ENCODE measurements at places on chromosomes 4 and X. TPM values are rescaled to one million over a fixed set of nuclear protein-coding genes. Genes with fewer than 3 reads are reported as not detected.

Gene DBET
- not detected for total RNA-seq

Gene PPP4R3C
- not detected for total RNA-seq

Gene TMEM150C
- total RNA-seq, result not detected

Gene GABRA4
- not detected for total RNA-seq

DNA sequence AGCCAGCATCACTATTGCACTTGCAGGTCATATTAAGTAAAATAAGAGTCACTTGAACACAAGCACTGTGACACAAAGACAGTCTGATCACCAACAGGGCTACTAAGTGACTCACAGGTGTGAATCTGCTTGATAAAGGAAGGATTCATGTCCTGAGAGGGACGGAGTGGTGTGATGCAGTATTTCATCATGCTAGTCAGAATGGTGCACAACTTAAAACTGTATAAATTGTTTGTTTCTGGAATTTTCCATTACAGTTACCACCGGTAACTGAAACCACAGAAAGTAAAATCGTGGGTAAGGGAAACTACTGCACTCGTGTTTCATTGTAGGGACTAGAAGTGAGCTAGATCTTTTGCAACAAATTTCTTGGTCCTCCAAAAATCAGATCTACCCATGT lies 109.7 kb downstream of the ELOVL6 start:
- peaks cover 10% of the 10 kb centered on the region for H3K36me3 ChIP-seq
- peak overlapping the region; percentile 27 for H3K27ac ChIP-seq
- DNase-seq, result peak; percentile 18
- H3K4me1 ChIP-seq, result peaks cover 34% of the 10 kb centered on the region

DNA sequence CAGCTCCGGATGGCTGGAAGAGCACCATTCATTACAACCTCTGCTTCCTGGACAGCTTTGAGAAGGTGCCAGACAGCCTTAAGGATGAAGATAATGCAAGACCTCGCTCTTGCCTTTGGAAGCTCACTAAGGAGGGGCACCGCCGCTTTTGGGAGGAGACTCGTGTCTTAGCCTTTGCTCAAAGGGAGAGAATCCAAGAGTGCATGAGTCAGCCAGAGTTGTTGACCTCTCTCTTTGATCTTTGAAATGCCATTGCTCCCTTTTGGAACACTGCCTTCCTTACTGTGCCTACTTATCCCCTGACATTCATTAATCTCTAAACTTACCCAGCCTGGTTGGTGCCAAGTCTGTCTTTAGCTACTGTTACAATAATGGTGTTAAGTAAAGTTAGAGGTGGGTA lies 1.2 kb downstream of the FOXR2 start:
- no peak overlapping the region for H3K27ac ChIP-seq
- no peaks in the 10 kb centered on the region for H3K27me3 ChIP-seq
- no peaks in the 10 kb centered on the region for H3K4me1 ChIP-seq
- no peaks in the 10 kb centered on the region for H3K36me3 ChIP-seq

DNA sequence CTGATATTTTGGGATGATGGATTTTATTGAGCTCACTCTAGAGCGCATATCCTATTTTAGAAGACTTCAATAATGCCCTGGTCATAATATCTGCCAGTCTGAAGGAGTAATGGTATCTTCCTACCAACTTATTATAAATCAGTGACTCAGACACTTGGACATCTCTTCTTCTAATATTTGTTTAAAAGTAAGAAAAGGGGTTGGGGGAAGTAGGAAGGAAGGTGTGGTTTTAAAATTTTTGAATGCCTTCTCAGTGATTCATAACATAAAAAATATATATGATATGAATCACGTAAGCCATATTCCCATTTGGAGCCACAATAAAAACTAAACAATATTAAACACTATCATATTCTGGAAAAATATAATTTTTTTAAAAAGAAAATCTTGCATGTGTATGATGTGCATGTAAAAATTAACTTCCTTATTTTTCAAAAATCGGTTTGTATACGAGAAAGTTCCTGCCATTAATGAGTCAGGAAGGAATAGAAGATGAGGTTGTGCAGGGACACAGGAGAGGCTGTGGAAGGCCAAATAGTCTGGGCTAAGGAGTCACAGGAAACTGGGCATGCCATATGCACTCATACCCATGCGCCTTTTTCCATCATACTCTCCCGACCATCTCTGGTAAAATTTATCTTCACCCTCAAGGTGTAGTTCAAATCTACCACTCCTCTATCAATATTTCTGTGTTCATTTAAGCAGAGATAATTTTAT lies 286.5 kb downstream of the EPHA5 start:
- no peak for DNase-seq
- H3K27me3 ChIP-seq, result no peaks in the 10 kb centered on the region
- H3K4me1 ChIP-seq, result no peaks in the 10 kb centered on the region
- H3K27ac ChIP-seq, result no peak overlapping the region
- H3K4me3 ChIP-seq, result no peak overlapping the region
- no peaks in the 10 kb centered on the region for H3K36me3 ChIP-seq

GRCh38 chr4:10811991-10812390 lies 127.4 kb upstream of the CLNK start:
- H3K27ac ChIP-seq, result no peak overlapping the region
- no peak overlapping the region for H3K4me3 ChIP-seq
- no peaks in the 10 kb centered on the region for H3K36me3 ChIP-seq
- DNase-seq, result no peak

DNA sequence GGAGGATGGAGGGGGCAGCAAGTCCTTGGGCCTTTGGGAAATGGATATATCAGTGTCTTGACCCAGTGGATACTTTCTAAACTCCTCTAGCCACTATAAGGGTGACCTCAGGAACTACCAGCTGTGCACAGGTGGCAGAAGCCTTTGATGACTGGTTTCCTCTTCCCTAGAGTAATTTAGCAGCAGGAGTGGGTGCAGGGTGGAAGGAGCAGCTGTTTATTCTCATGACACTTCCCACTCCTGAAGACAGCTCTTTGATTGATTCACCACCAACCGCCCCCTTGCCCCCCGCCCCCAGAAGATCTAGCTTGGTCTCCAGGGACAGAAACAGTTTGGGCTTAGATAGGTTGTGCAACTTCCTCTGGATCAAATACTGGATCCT lies 63.0 kb downstream of the GPC3 start:
- H3K4me1 ChIP-seq, result peaks cover 15% of the 10 kb centered on the region
- no peak overlapping the region for H3K27ac ChIP-seq
- no peak overlapping the region for H3K4me3 ChIP-seq
- H3K36me3 ChIP-seq, result no peaks in the 10 kb centered on the region

DNA sequence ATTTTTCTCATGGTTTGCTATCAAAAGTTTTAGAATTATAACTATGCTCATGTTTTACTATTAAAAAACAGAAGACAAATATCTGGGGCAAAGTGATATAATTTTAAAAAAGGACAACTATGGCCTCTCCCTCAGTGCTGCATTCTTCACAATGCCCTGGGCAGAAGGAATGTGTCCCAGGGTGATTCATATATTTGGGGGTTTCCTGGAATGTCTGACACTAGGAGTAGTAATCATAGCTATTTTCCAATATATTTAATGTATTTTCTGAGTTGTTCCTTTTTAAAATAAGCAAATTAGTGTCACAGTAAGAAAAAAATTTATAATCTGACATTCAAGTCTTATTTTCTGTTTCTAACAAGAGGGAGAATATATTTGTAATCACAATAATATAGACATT lies 281.7 kb downstream of the UNC5C start:
- H3K27ac ChIP-seq, result no peak overlapping the region
- no peaks in the 10 kb centered on the region for H3K4me1 ChIP-seq
- no peak for DNase-seq
- no peaks in the 10 kb centered on the region for H3K27me3 ChIP-seq
- H3K36me3 ChIP-seq, result no peaks in the 10 kb centered on the region
- H3K4me3 ChIP-seq, result no peak overlapping the region

- H3K36me3 ChIP-seq, result peaks cover 29% of the 10 kb centered on the region
- no peak overlapping the region for H3K4me3 ChIP-seq
- H3K27me3 ChIP-seq, result no peaks in the 10 kb centered on the region
- H3K4me1 ChIP-seq, result peaks cover 33% of the 10 kb centered on the region
- H3K27ac ChIP-seq, result no peak overlapping the region
- DNase-seq, result peak; percentile 92
These were observed 759 bp downstream of the H2AZ1 start for GRCh38 chr4:99949034-99949998.
